Stimulated activated CD8-positive, alpha-beta memory T cell treated with anti-CD3 and anti-CD28 coated beads, Interleukin-4, amount 100 ng/mL, for 1 hour (primary cell): ENCODE measurements at places on chromosomes 4 and X.

- no peak for DNase-seq
Measured at GRCh38 chr4:169675825-169676224, 55.4 kb downstream of the CLCN3 start.

DNA sequence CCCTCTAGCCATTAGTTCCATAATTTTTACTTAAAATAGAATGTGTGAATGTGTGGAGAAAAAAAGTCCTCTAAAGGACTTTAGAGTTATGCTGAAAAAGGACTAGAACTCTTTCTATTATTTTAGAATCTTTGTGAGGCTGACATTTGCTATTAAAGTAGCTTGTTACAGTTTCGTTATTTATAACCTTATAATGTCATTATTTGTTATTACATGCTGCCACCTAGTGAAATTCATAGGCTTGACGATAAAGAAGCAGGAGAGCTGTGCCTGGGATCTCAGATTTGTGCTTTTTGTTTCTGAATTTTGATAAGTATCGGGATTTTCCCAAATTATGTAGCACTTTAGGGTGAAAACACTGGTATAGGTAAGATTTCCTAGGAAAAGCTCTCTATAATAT lies 38.5 kb upstream of the TAPT1 start:
- DNase-seq: no peak

GRCh38 chrX:84358271-84358670 lies 144.0 kb downstream of the HDX start:
- no peak for DNase-seq

DNA sequence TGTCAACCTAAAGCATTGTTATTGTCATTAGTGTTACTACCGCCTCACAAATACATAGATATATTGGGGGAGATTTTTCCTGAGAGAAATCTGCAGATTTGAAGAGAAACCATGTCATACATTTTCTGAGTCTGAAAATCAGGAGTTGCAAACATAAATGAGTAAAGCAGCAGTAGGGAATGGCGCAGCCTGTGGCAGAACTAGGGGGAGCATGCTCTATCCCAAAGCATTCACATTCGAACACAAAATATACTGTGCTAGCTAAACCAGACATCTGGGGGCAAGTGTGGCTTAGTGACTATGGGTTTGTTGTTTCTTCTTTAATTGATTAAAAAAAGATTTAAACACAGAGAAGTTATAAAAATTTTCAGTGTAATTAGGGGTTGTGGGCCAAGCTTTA lies 83.2 kb downstream of the CPE start:
- DNase-seq: no peak

DNA sequence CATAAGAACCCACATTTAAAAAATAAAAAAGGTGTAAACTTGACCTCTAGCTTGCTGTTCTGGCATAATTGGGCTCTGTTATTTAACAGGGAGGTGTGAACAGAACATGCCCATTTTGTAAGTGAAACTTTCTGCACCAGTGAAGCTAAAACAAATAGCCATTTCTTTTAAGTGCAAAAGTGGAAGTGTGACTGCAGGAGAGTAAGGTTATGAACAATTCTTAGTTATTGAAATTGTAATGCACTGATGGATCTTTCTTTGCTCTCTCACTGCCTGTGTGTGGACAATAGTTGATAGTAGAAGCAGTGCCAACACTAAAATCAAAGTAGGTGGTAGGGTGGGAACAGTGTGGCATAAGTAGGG lies 12.6 kb downstream of the P2RY10 start:
- DNase-seq: no peak

DNA sequence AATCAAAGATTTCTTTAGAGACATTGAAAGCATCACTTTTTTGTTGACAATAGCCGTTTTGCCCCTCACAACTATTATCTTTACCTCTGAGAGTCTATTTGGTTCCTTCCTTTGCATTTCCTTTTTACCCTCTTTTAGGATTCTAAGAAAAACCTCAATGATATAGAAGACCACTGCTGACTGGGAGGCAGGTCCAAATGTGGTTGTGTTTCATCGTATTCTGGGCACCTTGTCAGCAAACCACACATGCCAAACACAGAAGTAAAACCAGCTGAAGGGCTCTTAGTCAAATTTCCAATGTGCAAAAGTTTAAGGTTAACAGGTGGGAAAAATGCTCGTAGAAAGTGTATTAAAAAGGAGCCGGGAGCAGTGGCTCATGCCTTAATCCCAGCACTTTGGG lies 5.1 kb upstream of the PRMT9 start:
- no peak for DNase-seq

GRCh38 chr4:8320386-8320750 lies 50.8 kb downstream of the HTRA3 start:
- DNase-seq: no peak

DNA sequence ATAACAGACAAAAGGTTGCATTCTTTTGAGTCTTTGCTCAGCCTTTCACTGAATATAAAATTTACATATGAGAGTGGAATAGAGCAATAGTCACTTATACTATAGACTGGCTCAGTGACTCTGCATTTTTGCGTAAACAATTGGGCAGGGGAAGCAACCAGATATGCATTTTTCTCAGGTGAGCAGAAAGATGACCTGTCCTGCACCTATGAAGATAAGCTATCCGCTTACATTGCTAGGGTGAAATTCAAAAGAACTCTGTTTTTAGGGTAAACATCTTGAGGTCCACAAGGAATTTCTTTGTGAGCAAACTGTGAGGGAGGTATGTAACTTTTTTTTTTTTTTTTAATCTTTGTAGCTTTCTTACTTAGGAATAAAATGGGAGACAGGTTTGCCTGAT lies 602.4 kb upstream of the PRKX start:
- no peak for DNase-seq

- no peak for DNase-seq
Measured at GRCh38 chr4:76996445-76996844, 46.9 kb downstream of the SEPTIN11 start.

- DNase-seq: no peak
Measured at GRCh38 chr4:98363431-98363830, 102.2 kb downstream of the RAP1GDS1 start.

DNA sequence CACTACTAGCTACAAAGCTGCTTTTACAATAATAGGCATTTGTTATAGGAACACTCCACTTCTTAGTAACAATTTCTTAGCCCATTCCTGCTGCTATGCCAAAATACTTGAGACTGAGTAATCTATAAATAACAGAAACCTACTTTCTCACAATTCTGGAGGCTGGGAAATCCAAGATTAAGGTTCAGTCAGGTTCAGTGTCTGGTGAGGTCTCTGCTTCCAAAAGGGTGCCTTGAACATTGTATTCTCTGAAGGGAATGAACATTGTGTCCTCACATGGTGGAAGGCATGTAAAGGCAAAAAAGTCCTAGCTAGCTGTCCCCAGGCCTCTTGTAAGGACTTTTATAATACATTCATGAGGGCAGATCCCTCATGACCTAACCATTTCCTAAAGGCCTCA lies 7.0 kb downstream of the SLC9B1 start:
- DNase-seq: no peak

GRCh38 chr4:150944660-150945059 lies 70.4 kb downstream of the LRBA start:
- no peak for DNase-seq

- no peak for DNase-seq
Measured at GRCh38 chr4:101175896-101176676, 171.2 kb downstream of the PPP3CA start.

DNA sequence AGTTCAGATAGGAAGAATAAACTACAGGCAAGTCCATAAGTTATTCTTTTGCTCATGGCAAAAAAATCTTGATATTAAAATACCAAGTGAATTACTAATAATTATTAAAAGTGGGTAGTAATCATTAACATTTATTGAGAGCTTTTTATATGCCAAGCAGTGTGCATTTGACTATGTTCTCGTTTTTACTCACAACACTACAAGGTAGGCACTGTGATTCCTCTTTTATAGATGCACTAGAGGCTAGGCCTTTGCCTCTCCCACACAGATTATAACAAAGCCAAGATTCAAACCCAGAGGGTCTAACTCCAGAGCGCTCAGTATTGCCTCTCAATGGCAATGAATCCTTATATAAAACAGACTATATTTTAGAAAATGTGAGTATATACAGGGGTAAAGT lies 254.2 kb downstream of the NAF1 start:
- no peak for DNase-seq

GRCh38 chr4:121989715-121990114 lies 37.9 kb upstream of the TRPC3 start:
- no peak for DNase-seq

- no peak for DNase-seq
Measured at GRCh38 chr4:74934888-74935287, 2.0 kb downstream of the PARM1 start.

DNA sequence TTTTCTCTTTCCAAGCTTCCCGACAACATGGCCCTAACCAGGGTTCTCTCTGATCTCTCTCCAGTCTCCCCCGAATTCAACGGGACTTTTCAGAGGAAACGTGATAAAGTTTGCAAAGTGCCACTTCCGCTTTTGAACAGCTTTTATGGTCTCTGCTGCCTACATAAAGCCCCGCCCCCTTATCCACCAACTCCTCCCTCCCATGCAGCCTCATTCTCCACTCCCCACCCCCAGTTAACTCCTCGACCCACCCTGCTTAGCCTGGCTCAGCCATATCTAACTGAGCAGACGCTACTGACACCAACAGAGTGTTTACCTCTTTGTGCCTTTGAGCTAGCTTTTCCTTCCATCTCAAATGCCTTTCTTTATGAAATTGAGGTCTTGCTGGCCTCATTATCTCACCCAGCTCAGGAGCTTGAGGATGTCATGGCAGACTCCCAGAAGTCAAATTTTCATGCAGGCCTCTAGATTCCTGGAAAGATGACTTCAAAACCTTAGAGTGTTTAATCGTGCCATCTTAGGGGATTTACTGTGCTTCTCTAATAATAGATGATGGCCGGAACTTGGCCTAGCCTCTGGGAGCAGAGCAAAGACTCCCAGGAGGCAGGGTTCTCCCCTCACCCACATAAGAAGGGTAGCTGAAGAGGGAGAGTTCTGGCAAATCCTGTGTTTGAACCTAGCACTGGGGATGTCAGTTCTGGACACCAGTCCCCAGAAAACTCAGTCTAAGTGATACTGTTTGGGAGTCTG lies 606.0 kb downstream of the BCOR start:
- DNase-seq: peak; percentile 5

DNA sequence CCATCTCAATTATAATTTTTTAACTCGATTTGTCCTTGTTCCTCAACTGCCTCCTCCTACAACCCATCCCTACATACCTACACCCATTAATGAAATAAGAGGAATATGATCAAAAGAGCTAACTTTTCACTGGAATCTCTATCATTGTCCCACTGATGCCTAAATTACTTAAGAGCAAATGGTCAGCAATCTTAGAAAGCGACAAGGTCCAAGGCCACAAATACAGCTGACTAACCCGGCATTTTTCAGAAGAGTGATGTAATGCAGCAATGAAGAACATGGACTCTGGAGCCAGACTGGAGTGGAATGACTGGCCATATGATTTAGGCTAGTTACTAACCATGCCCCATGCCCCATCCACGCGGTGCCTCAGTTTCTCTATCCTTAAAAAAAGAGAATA lies 56.2 kb downstream of the PPA2 start:
- no peak for DNase-seq

GRCh38 chr4:3656416-3657356 lies 109.5 kb upstream of the ADRA2C start:
- no peak for DNase-seq

DNA sequence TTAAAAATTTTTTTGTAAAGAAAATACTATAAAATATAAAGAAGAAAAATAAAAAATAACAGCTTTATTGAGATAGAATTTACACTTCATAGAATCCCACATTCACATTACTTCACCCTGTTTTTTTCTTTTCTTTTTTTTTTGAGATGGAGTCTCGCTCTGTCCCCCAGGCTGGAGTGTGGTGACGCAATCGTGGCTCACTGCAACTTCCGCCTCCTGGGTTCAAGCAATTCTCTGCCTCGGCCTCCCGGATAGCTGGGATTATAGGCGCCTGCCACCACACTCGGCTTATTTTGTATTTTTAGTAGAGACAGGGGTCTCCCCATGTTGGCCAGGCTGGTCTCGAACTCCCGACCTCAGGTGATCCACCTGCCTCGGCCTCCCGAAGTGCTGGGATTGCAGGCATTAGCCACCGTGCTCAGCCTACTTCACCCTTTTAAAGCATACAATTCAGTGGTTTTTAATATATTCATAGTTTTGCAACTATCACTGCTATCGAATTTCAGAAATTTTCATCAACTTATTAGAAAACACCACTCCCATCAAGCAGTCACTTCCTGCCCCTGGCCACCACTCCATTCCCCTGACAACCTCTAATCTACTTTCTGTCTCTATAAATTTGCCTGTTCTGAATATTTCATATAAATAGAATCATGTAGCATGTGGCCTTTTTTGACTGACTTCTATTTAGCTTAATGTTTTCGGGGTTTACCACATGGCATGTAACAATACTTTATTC lies 48.7 kb downstream of the TMEM131L start:
- no peak for DNase-seq

GRCh38 chr4:158331863-158332262 lies 121.6 kb downstream of the TMEM144 start:
- DNase-seq: no peak

DNA sequence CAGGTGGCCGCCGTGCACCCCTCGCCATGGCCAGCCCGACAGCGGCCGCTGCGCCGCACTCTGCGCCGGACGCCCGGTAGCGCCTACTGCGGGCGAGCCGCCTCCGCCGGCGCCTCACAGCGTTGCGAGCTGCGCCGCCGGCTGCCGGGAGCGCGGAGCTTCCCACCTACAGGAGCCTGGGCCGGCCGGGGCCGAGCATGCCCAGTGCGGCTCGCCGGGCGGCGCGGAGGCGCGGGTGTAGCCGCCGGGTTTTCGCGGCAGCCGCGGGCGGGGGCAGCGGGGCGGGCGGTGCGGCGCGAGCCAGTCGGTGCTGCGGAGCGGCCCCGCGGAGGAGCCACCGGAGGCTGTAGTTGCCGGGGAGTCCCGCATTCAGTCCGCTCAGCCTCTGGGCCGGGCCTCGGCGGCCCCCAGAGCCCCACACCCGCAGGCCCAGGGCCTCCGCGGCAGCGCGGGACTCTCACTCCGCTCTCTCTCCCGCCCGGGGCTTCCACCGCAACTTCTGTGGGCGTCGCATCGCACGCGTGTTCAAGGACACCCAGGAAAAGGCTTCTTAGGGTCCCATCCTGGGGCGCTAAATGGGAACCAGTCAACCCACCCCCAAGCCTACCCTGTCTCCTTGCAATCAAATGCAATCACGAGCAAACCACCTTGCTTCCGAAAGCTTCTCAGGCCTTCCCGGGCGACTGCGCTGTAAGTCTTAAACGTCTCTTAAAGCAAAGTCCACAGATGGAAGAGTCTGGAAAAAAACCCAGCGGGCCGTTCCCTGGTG lies at the start of gene MFAP3L:
TSS of gene MFAP3L (minus strand) at position 143 of the 769 bp plus-strand sequence. CDS start 20,518 bp downstream, outside the sequence.
- peak; percentile 36 for DNase-seq

- DNase-seq: no peak
Measured at GRCh38 chrX:124005228-124005627, 43.7 kb downstream of the STAG2 start.

GRCh38 chrX:17414839-17415238 lies 39.8 kb downstream of the NHS start:
- DNase-seq: no peak
